Activated T-cell treated with anti-CD3 and anti-CD28 coated beads for 4 hours (primary cell): ENCODE measurements at places on chromosomes 7 and 10.
A peak's percentile ranks its signal among the peaks of the same experiment; 100 is the strongest.

- DNase-seq, result no peak
Measured at GRCh38 chr7:126972571-126972970, 280.2 kb downstream of the GRM8 start.

DNA sequence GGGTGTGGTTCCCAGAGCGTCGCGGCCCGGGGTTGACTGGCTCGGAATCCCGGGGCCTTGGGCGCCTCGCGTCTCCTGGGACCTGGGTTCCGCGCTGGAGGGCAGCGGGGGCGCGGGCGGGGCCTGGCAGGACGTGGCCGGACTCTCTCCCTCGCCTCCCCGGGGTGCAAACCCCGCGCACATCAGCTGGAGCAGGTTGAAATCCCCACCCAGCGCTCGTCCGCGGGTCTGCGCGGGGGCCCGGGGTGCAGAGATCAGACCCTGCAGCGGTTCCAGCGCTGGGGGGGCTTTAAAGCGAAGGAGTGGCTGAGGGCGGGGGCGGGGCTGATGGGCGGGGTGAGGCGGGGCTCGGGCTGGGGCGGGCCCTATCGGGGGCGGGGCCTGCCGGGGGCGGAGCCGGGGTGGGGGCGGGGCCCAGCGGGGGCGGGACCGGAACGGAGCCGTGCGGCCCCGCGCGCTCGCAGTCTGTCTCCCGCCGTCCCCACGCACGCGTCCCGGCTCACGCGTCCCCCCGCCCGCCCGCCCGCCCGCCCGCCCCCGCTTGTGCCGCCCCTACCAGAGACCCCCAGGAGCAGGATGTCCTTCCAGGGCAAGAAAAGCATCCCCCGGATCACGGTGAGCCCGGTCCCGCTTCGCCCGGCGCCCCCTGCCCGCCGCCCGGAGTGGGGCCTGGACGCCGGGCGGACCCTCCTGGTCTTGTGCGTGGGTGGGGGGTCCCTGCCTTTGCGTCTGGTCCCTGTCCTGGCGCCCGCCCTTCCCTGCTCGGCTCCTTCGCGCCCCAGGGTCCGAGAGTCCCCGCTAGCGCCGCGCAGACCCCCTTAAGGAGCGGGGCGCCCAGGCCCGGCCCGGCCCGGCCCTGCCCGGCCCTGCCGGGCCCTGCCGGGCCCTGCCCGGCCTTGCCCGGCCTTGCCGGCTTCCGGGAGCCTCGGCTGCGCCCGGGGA, at the start of gene DPYSL4:
Gene DPYSL4 (plus strand): TSS at position 461 of the 942 bp plus-strand sequence. CDS start 116 bp downstream, at position 577.
- DNase-seq, result no peak

DNA sequence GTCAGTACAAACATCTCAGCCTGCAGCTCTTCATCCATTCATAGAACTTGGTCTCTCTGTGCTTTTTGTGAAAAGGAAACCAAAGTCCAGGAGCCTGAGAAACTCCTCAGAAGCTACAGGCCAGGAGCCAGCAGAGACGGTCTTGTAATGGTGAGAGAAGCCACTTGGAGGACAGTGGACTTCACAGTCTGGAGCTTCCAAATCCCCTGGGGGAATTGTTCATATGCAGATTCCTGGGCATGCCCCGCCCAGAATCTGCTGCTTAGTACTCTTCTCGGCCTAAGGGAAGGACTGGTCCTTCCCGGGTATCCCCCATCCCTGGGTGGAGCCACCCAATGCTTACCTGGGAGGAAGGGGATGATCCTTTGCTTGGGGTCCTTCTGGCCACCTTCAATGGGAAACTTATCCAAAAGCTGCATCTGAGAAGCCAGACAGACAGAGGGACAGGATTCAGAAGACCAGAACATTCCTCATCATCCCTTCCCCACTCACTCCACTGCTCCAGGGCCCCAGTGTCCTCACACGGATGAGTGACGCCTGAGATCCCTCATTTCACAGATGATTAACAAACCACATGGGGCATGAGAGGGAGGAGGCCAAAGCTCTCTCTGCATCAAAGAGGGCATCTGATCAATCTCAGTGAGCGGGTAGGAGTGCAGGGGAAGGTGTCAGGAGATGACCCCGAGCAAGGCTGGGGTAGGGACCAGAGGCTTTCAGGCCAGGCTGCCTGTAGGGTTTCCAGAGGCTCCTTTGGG, 88.4 kb downstream of the SH3PXD2A start:
- no peak for DNase-seq

DNA sequence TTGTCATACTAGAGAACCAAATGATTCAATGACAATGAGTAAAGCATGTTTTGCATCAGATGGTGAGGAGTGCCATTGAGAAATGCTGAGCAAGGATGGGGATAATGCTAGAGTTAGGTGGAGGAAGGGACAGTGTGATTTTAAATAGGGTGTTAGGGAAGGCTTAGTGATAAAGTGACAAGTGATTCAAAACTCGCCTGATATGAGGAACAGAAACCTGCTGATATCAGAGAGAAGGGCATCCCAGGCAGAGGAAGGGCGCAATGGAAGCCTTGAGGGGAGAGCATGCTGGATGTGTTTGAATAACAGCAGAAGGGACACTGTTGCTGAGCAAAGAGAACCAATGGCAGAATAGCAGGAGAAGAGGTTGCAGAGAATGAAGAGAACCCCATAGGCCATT, 196.2 kb downstream of the NRG3 start:
- no peak for DNase-seq

- peak; percentile 92 for DNase-seq
Measured at GRCh38 chr10:95656291-95657164, at the start of gene ALDH18A1. TSS of gene ALDH18A1 (minus strand) at chr10:95656711. CDS start at chr10:95653377, 3,334 bp downstream.

- DNase-seq, result no peak
Measured at GRCh38 chr10:126233182-126234148, 154.8 kb downstream of the ADAM12 start.

GRCh38 chr10:120650705-120651399, 193.8 kb downstream of the PLPP4 start:
- DNase-seq, result no peak

DNA sequence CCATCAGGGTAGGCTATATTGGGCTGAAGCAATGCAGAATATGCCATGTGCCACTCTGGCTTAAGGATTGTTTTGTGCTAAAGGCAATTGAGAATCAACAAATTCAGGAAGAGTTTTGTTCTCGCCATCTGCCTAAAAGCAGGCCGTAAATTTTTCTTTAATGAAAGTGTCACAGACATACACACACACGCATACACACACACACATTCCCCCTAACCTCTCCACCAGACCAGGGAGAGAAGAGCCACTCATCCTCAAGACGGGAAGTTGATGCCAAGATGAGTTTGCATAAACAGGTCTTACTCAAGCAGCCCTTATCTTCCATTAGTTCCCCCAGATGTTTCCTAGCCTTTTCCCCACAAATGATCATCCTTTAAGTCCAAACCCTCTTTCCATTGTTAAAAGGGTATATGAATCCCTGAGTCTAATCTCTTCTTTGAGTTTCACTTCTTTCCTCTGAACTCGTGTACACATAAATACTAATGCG, 59.6 kb upstream of the TRIM24 start:
- no peak for DNase-seq
